Eye (tissue), 1 donor: ENCODE measurements at places on chromosomes 2 and 18.
A peak's percentile ranks its signal among the peaks of the same experiment; 100 is the strongest.

DNA sequence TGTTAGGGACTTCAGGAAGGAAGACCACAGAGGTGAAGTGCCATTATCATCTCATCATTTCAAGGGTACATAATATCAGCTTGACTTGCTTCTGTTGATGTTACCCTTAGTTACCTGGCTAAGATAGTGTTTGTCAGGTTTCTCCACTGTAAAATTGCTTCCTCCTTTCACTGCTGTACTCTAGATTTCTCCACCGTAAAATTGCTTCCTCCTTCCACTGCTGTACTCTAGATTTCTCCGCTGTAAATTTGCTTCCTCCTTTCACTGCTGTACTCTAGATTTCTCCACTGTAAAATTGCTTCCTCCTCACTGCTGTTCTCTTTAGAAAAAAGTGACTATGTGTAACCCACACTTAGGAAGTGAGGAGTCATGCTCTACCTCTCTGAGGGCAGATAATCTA, 1460.3 kb downstream of the SUCLG1 start:
- DNase-seq: no peak

DNA sequence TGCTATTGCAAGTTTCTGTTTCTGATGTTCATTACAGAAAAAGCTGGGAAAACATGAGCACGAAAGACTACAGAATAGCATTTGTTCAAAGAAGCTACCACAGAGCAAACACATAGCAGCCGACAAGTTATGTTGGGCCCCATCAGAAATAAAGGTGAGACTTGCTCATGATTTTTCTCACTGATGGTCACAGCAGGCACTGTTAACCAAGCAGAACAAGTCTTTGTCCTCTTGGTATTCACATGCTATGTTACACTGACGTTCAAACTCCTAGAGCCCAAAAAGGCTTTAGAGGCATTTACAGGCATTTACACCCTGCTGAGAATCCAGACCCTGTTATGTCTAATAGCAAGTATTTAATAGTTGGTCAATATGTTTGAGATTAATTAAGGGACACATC, 235.0 kb upstream of the HNMT start:
- DNase-seq: no peak

GRCh38 chr2:69022548-69022947, 9.6 kb downstream of the ANTXR1 start:
- no peak for DNase-seq

DNA sequence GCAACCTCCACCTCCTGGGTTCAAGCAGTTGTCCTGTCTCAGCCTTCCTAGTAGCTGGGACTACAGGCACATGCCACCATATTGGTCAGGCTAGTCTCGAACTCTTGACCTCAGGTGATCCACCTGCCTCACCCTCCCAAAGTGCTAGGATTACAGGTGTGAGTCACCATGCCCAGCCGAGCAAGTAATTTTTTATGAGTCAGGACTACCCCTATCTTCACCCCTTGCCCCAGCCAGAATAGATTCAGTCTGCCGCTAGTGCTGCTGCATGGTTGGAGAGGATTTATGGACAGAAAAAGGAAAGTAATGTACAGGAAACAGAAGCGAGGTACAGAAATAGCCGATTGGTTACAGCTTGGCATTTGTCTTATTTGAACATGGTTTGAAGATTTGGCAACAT, 48.9 kb downstream of the BMPR2 start:
- DNase-seq: no peak

GRCh38 chr18:45169610-45170009, 445.7 kb upstream of the SLC14A2 start:
- no peak for DNase-seq

GRCh38 chr2:44397447-44398175, 35.9 kb downstream of the CAMKMT start:
- peak; percentile 43 for DNase-seq

DNA sequence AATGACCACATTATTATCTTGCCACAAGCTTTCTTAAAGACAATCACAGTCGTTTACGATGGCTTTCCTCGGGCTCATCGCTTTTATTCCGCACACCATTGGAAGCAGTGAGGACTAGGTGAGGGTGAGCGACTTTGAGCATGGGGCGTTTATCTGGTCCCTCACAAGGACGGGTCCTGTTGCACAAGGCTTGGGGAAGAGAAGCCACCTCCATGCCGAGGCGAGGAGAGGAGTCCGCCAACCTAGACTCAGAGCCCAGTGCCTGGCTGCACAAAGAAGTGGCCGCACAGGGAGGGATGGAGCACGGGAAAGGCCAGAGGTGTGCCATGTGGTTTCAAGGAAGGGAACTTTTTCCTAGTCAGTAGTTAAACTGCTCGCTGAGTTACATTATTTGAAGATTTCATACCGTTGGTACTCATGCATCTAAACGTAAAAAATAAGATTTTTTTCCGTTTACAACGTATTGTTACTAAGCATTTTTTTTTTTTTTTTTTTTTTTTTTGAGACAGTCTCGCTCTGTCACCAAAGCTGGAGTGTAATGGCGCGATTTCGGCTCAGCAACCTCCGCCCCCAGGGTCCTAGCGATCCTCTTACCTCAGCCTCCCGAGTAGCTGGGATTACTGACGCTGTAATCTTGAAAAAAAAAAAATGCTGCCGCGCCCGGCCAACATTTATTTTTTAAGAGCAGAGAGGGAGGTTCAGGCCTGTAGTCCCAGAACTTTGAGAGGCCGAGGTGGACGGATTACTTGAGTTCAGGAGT, 849 bp upstream of the CYP27C1 start:
- DNase-seq: peak; percentile 84

GRCh38 chr2:55026202-55026601, 24.0 kb downstream of the RTN4 start:
- no peak for DNase-seq

DNA sequence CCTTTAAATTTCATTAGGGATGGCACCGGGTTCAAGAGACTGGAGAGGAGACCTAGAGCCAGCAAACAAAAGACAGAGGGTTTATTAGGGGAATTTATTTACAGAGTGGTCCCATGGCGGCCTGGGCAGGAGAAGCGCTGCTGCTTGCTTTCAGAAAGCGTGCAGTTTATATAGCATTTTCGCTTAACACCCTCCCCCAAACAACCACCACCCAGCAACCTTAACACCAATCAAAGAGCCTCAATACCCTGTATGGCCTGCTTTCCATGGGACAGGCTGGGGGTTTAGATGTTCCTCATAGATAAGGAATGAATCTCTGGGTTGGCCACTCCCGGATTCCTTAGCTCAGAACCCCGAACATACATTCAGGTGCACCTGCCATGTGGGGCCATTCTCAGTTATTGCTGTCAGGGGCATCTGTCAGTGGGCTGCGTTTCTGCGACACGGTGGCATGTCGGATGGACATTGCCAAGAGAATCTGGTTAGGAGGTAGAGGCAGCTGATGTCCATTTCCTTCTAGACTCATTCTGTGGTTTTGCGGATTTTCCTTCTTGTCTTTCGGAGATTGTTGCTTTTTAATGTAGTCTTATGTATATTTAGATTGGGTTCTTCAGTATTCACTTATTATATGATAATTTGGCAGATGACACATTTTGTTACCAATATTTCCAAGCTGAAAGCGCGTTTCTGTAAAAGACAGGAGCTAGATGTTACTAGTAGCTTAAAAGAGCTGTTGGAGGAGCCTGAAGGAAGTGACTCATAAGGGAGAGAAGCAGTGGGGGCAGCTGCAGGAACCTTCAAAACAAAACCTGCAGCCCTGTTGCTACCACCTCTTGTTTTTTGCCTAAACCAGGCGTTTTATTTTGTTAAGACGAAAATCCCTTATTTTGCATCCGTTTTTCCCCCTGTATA, 7.2 kb downstream of the AGAP1 start:
- DNase-seq: no peak

- no peak for DNase-seq
Observed at GRCh38 chr2:12867631-12868287, 151.0 kb downstream of the TRIB2 start.

- DNase-seq: no peak
Observed at GRCh38 chr2:233059547-233059796, 670 bp upstream of the INPP5D start.

DNA sequence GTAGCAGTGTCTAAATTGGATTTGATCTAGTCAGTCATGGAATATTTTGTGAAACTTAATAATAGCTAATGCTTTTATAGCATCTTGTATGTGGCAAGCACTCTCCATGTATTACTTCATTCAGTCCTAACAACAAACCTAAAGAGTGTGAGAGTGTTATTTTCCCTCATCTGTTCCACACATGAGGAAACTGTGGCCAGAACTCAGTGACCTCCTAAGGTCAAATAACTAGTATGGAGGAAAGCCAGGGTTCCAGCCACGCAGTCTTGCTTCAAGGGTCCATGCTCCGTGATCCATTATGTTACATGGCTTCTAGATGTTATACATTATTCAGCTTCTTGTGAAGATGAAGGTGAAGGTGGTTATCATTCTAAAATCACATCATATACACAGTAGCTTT, 45.5 kb downstream of the TWSG1 start:
- peak; percentile 6 for DNase-seq

DNA sequence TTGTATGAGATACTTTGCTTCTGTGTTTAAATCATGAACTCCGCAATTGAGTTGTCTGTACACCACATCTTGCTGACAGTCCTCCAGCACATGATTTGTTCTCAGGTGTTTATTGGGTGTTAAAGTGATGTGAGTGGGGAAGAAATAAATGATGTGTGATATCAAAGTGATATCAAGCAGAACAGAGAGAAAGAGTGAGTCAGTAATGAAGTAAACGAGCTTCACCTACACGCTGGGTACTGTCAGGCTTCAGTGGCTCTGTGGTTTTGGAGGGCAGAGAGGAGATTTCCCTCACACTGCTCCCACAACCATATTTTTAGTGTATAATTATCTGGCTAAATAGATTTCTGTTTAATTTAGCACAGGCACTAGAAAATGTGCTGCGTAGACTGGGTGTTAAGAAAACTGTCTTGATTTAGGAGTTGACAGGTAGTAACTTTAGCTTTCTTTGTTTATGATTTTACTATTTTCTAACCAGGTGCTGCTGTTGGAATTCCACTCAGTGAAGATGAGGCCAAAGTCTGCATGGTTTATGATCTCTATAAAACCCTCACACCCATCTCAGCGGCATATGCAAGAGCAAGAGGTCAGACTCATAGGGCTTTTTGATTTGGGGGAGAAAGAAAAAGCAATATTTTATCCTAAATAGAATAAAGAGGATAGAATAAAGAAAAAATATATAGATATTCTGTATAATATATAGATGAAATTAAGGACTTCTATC, 21.2 kb downstream of the ATIC start:
- DNase-seq: no peak

DNA sequence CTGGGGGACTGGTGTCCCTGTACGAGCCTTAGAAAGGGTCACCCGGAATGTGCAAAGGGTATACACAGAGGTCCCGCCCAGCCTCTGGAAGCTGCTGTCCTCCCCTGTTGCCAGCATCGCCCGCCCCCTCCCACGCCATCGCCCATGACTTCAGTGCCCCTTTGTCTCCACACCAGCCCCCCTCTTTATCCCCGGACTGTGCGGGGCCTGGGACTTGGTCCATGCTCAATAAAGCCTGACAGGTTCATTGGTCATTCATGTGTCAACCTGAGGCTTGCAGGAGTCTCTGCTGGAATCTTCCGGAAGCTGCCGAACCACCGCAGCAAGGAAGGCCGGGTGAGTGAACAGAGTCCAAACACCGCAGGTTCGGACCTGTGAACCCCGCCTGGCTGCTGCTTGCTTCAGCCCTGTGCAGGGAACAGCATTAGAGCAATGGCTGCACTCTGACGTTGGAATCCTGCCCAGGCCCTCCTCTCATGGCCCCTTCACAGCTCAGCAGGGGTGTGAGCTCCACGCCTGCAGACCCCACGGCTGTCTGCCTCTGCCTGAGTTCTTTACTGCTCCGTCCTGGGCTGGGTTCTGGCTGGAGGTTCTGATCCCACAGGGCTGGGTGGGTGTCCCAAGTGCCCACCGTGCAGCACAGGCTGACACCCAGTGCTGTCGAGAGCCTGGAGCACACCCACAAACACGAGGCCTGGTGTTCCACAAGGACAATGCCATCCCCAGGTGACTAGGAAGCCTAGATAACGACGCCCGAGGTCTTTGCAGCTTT, 96.5 kb downstream of the SEPTIN10 start:
- DNase-seq: no peak

DNA sequence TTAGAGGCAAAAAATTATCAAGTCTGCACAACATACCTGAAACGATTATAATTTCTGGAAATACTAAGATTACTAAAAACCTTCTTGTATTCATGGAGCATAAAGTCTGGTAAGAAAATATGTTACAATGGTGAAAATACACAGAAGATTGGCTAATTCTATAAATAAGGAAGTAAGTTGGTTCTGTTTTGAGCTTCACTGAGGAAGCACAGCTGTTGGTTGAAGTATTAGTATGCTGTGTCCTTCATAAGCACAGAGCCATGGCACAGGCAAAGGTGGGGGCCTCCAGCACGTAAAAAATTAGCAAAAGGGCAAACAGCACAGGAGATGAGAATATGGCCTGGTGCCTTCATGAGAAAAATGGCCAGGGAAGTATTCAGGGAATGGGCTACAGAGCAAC, 40.4 kb upstream of the ANKRD62 start:
- DNase-seq: no peak

DNA sequence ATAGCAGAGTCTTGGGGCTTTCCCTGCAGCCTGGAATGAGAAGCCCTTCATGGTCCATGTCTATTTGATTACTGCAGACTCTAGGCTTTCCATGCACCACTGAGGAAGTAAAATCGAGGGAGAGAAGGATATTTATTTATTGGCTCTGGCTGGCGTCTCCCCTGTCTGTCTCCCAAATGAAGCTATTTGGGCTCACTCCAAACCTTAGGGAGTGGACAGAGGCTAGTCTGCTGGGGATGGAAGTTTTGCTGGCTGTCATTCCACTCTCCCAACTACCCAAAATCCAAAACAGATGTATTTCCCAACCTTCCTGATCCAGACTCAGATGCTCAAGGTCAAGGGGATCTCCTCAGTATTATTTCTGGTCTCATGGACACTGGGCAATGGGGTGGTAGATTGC, 33.7 kb downstream of the TMEM17 start:
- DNase-seq: no peak

DNA sequence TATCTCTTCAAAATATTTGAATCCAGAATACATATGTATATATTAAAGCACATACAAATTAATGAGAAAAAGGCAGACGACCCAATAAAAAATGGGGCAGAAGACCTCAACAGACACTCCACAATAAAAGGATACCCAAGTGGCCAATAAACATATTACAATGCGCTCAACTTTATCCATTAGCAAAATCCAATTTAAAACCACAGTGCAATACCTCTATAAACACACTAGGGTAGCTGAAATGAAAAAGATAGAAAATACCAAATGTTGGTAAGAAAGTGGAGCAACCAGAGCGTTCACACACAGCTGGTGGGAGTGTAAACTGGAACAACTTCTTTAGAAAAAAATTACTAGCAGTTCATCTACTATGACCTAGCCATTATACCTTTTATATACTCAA, 75.3 kb downstream of the CCDC148 start:
- DNase-seq: no peak

DNA sequence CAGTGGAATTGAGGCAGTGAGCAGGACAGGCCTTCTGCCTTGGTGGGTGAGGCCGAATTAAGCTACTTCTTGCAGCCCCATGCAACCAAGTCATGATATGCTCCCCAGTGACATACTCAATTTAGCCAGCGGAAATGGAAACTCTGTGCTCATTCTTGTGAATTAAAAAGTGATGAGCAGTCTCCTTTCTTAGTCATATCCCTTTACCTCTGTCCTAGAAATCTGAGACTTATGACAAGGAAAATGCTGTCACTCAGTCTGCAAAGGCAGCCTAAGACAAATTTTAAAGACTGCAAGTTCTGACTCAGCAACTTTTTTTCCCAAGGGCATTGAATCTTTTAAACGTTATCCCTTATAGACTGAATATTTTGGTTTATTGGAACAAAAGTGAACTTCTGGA, 218.2 kb downstream of the SH3BP4 start:
- DNase-seq: no peak
